ENCODE measurements at places on chromosomes 5 and 9.
A peak's percentile ranks its signal among the peaks of the same experiment; 100 is the strongest.

DNA sequence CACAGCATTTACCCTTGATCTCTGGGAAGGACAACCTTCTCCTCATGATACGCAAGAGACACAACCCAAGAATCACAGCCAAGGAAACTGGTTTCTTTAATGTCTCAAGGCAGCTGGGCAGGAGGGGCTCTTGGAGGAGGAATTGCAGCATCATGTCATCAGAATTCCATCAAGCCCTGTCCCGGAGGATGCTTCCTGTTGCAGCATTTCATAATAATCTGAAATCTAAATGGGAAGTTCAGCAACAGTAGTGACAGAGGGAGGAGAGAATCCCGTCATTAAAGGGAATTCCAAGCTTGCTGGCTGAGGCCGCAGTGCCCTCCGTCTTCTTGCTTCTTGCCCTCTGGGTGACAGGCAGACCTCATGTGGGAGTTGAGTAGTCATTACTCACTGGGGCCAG lies 192.7 kb downstream of the TENT4A start:
- DNase-seq, result no peak

GRCh38 chr9:77667151-77667550 lies 19.0 kb upstream of the GNA14 start:
- DNase-seq, result no peak

- peak; percentile 32 for DNase-seq
These were observed 79.3 kb upstream of the SH3PXD2B start for GRCh38 chr5:172533399-172534228.

- DNase-seq, result no peak
These were observed 288.1 kb downstream of the ARL15 start for GRCh38 chr5:54022223-54022622.

GRCh38 chr5:145660897-145661640 lies 174.1 kb downstream of the PRELID2 start:
- no peak for DNase-seq

DNA sequence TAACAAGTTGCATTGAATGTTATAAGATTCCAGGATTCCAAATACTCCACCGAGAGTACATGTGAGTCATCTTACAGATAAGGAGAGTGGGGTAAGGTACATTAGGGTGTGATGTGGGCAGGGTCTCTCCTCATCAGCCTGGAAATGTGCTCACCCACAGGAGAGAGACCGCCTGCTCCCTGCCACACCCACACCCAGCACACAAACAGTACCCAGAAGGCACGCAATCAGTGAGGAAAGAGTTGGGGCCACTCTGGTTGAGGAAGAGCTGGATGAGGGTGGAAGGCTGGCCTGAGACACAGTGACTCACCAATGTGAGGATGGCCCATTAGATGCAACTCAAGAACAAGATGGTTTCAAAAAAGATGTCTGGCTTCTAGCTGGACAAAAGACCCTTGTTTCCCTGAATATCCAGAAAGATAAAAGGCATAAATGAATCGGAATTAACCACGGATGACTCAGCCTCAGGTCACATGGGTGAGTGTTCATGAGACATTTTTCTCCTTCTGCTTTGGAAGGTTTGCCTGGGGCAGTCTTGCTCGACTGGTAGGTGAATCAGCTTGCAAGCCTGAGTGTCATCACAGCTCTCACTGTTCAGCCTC lies 51.1 kb upstream of the LHFPL2 start:
- DNase-seq, result no peak

DNA sequence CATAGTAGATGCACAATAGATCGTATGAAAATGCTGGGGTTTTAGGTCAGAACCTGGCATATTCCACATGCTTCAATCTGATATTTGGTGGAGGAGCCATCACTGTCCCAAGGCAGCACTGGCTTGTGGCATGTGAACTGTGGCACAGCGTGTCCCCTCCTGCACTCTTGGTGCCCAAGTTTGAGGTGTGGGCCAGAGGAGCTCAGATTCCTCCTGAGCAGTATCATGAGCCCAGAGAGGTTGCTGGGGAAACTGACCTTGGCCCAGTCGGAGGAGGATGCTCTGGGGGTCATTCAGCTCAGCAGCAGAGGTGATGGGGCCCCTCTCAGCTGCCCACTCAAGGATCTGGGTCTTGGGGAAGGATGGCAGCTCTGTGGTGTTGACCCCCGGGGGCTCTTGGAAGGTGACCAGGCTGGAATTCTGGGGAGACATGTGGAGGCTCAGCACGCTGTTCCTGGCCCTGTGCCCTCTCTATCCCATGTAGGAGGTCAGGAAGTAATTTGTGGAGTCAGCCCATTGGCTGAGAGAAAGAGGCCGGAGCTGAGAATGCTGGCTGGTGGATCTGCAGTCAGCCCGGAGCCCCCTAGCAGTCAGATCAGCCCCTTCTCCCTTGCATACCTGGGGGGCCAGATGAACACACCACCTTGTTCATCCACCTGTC lies 23.7 kb downstream of the FPGS start:
- DNase-seq, result no peak

DNA sequence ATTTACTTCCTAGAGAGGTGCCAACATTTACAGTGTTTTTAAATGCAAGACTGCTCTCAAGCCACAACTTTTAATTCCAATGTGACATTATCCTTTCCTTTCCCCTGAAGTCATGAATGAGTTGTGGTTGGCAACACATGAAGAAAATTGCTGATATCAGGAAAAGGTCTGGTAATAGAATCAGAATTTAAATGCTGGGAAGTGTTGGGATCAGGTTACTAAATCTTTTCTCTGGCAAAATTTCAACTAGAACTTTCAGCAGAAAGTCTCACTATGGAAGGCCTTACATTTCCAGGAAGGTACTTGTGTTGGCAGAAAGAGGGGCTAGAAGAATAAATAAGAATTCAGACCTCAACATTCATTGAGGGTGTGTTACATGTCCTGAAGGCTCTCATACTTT lies 10.6 kb upstream of the SLC44A1 start:
- DNase-seq, result no peak

- no peak for DNase-seq
These were observed 26.2 kb downstream of the GNAQ start for GRCh38 chr9:78005231-78006002.

- no peak for DNase-seq
These were observed 1262.0 kb upstream of the WWC1 start for GRCh38 chr5:167029488-167029887.

DNA sequence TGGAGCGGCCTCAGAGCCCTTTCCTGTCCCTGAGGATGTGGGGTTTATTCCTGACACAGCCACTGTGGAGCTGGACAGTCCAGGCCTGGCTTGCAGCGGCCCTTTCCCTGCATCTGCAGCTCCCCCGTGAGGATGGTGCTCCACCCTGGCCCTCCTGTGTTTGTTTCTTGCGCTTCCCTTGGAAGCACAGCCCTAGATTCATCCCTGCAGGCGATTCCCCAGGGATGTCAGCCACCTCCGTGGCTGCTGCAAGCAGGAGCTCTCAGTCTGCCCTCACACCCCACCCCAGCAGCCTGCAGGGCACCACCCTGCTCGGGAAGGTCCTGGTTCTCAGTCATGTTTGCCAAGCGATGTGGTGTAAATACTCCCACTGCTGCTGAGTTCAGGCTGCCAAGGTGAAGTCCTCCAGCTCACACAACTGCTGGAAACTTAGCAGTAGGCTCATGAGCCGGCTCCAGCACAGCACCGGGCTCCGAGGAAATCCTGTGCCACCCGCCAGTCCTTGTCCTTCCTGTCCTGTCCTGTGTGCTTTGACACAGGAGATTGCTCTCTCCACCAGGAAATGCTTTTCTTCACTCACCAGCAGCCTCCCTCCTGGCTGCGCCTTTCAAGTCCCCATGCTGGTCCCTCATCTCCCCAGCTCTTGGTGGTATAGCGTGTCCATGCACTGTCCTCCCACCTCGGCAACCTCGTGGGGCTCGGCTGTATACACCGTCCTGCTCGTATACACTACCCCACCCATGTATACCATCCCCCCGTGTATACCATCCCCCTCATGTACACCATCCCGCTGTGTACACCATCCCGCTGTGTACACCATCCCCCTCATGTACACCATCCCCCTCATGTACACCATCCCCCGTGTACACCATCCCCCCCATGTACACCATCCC lies 16.2 kb downstream of the ROPN1L start:
- no peak for DNase-seq

GRCh38 chr9:128142596-128142995 lies 6.7 kb upstream of the LCN2 start:
- no peak for DNase-seq

- no peak for DNase-seq
These were observed 101.5 kb downstream of the LRRC70 start for GRCh38 chr5:62680121-62680520.

GRCh38 chr9:123756484-123757106 lies 173.3 kb downstream of the DENND1A start:
- no peak for DNase-seq

Data from activated CD8-positive, alpha-beta memory T cell treated with anti-CD3 and anti-CD28 coated beads, Interleukin-2, amount 50 U/mL, for 48 hours (primary cell).